ENCODE measurements at places on chromosomes 5 and 9.
A peak's percentile ranks its signal among the peaks of the same experiment; 100 is the strongest.

DNA sequence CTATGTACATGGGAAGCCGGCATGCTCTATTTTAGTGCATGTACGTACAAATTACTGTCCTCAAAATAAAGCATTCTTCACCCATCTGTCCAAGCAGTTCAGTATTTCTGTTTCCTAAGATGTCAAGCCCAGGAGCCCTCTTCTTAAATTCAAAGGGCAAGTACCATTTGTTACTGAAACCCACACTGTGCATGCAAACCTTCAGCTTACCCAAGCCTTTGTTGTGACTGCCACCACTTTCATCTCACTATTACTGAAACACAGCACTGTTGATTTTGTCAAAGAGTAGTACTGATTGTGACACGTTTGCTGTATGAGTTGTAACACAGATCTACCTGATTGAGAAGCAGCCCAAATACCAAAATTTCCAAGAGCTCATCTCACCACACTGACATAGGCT, 390.4 kb upstream of the IZUMO3 start:
- H3K4me1 ChIP-seq = no peaks in the 10 kb centered on the region
- no peak for DNase-seq
- H3K4me3 ChIP-seq = no peak overlapping the region

GRCh38 chr5:15285901-15286583, 213.9 kb upstream of the FBXL7 start:
- H3K4me1 ChIP-seq = no peaks in the 10 kb centered on the region
- DNase-seq = no peak
- H3K4me3 ChIP-seq = no peak overlapping the region
- H3K36me3 ChIP-seq = no peaks in the 10 kb centered on the region
- H3K27me3 ChIP-seq = no peaks in the 10 kb centered on the region

DNA sequence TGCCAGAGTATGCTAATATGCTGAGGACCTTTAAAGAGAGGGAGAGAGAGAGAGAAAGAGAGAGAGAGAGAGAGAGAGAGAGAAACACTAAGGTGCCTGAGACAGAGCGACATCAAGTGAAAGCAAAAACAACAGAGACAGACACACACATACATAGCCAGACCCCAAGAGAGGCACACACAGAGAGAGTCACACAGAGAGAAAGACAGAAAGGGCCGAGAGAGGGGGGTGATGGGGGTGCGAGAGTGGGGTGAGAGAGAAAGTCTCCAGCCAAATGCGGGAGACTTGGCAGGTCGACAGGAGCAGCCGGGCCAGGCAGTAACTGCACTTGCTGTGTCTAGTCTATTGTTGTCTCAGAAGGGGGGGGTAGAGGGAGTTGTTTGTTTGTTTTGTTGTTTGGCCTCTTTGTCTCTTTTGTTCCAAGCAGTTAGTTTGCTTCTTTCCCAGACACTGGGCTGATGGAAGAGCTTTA, 30.1 kb upstream of the NFIB start:
- H3K4me1 ChIP-seq = peaks cover 3% of the 10 kb centered on the region
- DNase-seq = no peak
- H3K36me3 ChIP-seq = no peaks in the 10 kb centered on the region
- H3K27ac ChIP-seq = peak overlapping the region; percentile 95
- no peaks in the 10 kb centered on the region for H3K27me3 ChIP-seq

DNA sequence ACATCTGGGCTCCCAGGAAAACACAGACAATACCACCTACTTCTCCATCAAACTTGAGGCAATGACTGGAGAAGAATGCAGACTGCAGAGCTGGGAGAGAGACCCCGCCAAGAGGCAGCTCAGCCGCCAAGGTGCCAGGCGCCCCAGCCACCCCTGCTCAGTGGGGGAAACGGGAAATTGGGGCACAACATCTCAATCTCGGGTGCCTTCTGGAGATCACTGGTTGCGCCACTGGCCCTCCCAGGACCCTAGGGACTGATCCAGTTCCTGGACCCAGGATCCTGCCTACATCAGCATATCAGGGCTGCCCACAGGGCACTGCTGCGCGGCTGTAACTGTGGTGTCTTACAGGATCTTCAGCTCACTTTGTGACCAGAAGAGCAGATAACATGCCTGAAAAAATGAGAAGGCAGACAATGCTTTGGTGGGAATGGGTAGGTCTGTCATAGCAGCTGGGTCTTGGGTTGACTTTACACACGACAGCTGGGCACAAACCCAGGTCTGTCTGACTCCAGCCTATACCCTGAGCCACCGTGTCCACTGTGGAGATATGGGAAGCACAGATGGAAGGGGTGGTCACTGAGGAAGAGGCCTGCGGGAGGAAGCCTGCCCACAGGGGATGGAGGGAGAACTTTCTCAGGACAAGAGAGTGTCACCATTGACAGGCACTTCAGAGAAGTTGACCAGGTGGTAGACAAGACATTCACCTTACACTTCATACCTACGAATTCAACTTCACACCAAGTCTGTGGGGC, 135.2 kb upstream of the RAPGEF1 start:
- H3K27me3 ChIP-seq = no peaks in the 10 kb centered on the region
- no peaks in the 10 kb centered on the region for H3K4me1 ChIP-seq
- no peak for DNase-seq
- H3K36me3 ChIP-seq = no peaks in the 10 kb centered on the region
- no peak overlapping the region for H3K27ac ChIP-seq

GRCh38 chr5:39262981-39263380, 43.6 kb upstream of the FYB1 start:
- no peaks in the 10 kb centered on the region for H3K36me3 ChIP-seq
- H3K27ac ChIP-seq = no peak overlapping the region
- H3K4me1 ChIP-seq = no peaks in the 10 kb centered on the region

DNA sequence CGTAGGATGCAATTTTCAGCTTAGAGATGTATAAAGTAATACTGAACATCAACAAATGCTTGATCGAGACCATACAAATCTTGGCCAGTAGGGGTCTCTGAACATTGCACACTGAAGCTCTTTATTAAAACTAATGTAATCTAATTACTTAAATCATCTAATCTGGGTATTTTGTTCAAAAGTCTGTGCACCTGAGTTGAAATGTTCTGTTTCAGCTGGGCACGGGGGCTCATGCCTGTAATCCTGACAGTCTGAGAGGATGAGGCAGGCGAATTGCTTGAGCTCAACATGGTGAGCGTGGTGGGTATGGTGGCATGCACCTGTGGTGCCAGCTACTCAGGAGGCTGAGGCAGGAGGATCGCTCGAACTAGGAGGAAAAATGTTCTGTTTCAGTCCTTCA, 41.0 kb downstream of the ESM1 start:
- H3K4me3 ChIP-seq = no peak overlapping the region
- DNase-seq = no peak
- no peak overlapping the region for H3K27ac ChIP-seq

- no peaks in the 10 kb centered on the region for H3K36me3 ChIP-seq
- no peaks in the 10 kb centered on the region for H3K27me3 ChIP-seq
- H3K4me3 ChIP-seq = no peak overlapping the region
- H3K4me1 ChIP-seq = no peaks in the 10 kb centered on the region
- H3K27ac ChIP-seq = no peak overlapping the region
- DNase-seq = no peak
These were observed 235.7 kb downstream of the COMMD10 start for GRCh38 chr5:116320486-116320885.

- no peaks in the 10 kb centered on the region for H3K36me3 ChIP-seq
- H3K4me3 ChIP-seq = no peak overlapping the region
- H3K27me3 ChIP-seq = no peaks in the 10 kb centered on the region
- peak overlapping the region; percentile 97 for H3K27ac ChIP-seq
- H3K4me1 ChIP-seq = no peaks in the 10 kb centered on the region
These were observed 2.5 kb downstream of the RNF145 start for GRCh38 chr5:159206818-159207217.

- H3K4me3 ChIP-seq = no peak overlapping the region
- H3K27me3 ChIP-seq = no peaks in the 10 kb centered on the region
- peak overlapping the region; percentile 58 for H3K27ac ChIP-seq
- DNase-seq = no peak
These were observed 29.1 kb upstream of the SEC16A start for GRCh38 chr9:136511670-136512592.

GRCh38 chr9:90898228-90898627, 96.6 kb downstream of the SYK start:
- no peak overlapping the region for H3K4me3 ChIP-seq
- no peak for DNase-seq
- H3K27me3 ChIP-seq = no peaks in the 10 kb centered on the region
- no peaks in the 10 kb centered on the region for H3K36me3 ChIP-seq
- H3K27ac ChIP-seq = no peak overlapping the region

- H3K36me3 ChIP-seq = no peaks in the 10 kb centered on the region
- H3K4me3 ChIP-seq = no peak overlapping the region
- no peaks in the 10 kb centered on the region for H3K4me1 ChIP-seq
- no peak for DNase-seq
- H3K27ac ChIP-seq = no peak overlapping the region
These were observed 124.4 kb downstream of the RFX3 start for GRCh38 chr9:3401221-3401954.

DNA sequence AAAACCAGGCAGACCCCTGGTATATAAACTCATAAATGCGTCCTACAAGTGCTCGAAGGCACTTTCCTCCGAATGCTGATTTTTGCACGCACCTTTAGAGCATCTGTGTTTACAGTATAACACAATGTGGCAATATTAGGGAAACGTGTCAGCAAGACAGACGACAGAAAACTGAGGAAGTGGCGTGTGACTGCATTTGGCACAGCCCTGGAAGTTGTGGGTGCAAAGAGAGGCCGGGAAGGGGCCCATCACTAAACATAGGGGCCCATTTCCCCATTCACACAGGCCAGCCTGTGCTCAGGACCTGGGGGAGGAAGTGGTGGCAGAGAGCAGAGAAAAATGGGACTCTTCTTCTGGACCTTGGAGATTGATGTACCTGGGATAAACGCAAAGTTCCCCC, 48.2 kb downstream of the RASGEF1C start:
- H3K27ac ChIP-seq = no peak overlapping the region
- H3K4me3 ChIP-seq = no peak overlapping the region
- H3K27me3 ChIP-seq = no peaks in the 10 kb centered on the region
- no peaks in the 10 kb centered on the region for H3K4me1 ChIP-seq

DNA sequence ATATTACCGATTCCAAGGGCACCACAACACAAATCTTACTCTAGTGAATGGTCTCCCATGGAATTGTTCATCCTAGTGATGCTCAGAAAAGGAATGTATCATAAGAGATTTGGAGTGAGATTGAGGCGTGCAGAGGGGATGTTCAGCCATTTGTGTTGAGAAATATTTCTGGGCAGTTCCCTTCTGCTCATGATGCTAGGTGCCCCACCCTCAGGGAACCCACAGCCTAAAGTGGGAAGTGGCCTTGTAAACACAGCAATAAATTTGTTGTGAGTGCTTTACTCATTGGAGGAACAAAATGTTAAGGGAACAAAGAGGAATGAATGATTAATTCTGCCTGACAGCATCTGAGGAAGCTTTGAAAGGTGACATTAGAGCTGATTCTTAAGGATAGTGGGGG, 129.9 kb downstream of the TLE4 start:
- no peaks in the 10 kb centered on the region for H3K27me3 ChIP-seq
- DNase-seq = no peak
- H3K4me1 ChIP-seq = no peaks in the 10 kb centered on the region
- H3K27ac ChIP-seq = no peak overlapping the region
- H3K4me3 ChIP-seq = no peak overlapping the region

DNA sequence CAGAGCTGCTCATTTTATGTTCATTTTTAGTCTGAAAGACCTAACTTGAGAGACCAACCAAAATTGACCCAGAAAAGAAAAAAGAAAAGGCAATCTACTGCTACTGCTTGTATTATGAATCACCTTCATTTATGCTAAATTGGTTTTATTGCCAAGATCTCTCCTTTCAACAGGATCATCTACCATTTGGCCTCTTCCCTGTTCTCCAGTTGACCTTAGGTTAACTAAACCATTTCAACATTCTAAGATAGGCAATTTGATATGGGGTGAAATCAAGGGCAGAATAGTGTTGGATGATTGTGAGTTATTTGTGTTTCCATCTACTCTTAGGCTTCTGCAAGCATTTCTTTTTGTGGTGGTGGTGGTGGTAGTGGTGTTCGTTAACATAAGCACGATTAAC, 48.3 kb upstream of the POU4F3 start:
- no peak for DNase-seq
- H3K4me3 ChIP-seq = no peak overlapping the region
- no peaks in the 10 kb centered on the region for H3K27me3 ChIP-seq
- H3K27ac ChIP-seq = no peak overlapping the region
- H3K36me3 ChIP-seq = no peaks in the 10 kb centered on the region

- no peak for DNase-seq
- H3K4me3 ChIP-seq = no peak overlapping the region
- no peaks in the 10 kb centered on the region for H3K36me3 ChIP-seq
These were observed 271.2 kb downstream of the RASEF start for GRCh38 chr9:82791692-82792091.

- no peaks in the 10 kb centered on the region for H3K36me3 ChIP-seq
- H3K27ac ChIP-seq = no peak overlapping the region
- H3K4me3 ChIP-seq = no peak overlapping the region
- DNase-seq = no peak
- H3K4me1 ChIP-seq = no peaks in the 10 kb centered on the region
- no peaks in the 10 kb centered on the region for H3K27me3 ChIP-seq
These were observed 32.0 kb downstream of the HAVCR1 start for GRCh38 chr5:157026789-157027424.

DNA sequence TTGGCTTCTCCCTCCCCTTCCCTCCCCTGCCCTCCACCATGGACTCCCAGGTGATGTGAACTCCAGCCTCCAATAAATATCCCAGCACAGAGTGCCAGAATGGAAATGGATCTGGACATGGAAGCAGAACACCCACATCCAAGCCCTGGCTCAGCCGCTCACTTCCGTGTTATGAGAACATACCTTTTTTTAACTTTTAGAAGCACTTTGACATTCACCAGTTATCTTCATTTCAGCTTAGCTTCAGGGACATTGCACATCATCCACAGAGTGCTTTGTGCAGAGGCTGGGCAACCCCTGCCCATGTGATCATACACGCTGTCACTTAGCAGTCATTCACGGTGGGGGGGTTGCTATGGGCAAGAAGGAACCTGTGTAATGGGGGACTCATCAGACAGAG, 9.1 kb downstream of the AFAP1L1 start:
- no peaks in the 10 kb centered on the region for H3K4me1 ChIP-seq
- no peak overlapping the region for H3K27ac ChIP-seq
- no peak for DNase-seq

- no peak for DNase-seq
- no peaks in the 10 kb centered on the region for H3K36me3 ChIP-seq
- no peak overlapping the region for H3K4me3 ChIP-seq
- no peaks in the 10 kb centered on the region for H3K4me1 ChIP-seq
These were observed 138.6 kb downstream of the PALM2AKAP2 start for GRCh38 chr9:109918339-109919163.

GRCh38 chr9:20623748-20624124, 1.4 kb upstream of the MLLT3 start:
- H3K27ac ChIP-seq = peak overlapping the region; percentile 7
- H3K27me3 ChIP-seq = no peaks in the 10 kb centered on the region
- H3K4me1 ChIP-seq = peaks cover 5% of the 10 kb centered on the region
- H3K36me3 ChIP-seq = no peaks in the 10 kb centered on the region
- no peak for DNase-seq
